ENCODE measurements at places on chromosomes 2 and 18.

DNA sequence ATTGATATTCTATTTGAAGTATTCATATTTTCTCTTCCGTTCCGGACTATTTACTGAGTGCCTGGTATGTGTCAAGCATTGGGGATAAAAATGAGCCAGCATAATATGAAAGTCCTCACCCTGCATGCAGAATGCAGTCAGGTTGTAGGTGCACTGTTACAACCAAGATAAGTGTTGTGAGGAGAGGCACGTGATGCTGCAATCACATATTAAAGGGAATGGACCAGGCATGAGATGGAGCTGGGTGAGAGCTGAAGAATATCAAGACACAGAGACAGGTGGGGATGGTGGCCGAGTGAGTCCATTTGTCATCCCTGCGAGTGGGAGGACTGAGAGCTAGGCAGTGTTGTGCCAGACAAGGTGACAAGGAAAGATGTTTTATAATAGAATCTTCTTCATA lies 52.3 kb downstream of the MFSD6 start:
- DNase-seq: no peak

DNA sequence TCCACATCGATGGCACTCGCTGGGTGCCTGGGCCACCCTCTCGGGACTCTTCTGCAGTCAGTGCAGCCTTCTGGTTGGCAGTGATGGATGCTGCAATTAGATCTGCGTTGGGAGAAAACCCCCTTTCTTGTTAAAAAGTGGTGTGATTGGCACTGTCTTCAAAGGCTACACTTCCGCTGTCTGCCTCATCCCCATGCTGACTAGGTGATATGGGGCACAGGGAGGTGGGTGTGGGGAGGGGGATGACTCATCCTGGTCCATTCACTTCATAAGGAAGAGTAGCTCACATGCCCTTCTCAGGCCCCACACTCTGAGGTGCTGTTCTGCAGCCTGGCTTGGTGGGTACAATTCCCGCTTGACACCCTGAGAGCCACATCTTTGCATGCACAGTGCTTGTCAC lies 77.4 kb downstream of the THNSL2 start:
- DNase-seq: no peak

DNA sequence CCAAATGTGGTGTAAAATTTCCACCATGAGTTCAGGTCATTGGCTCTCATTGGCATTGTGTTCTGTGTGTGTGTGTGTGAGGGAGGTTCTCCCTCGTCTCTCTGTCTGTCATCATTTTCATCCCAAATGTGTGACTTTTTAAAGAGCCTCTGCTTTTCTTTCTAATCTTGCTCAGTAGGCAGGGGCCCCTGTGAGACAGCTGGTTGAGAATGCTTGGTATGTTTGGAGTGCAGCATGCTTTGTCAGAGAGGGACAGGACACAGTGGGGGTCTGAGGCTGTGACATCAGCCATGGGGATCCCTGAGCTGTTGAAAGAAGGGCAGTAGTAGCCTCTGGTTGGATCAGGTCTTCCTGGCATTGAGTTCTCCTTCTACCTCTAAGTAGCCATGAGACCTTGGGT lies 10.6 kb downstream of the PTPRM start:
- no peak for DNase-seq

- DNase-seq: no peak
Measured at GRCh38 chr2:215997219-215997618, 16.1 kb downstream of the MREG start.

DNA sequence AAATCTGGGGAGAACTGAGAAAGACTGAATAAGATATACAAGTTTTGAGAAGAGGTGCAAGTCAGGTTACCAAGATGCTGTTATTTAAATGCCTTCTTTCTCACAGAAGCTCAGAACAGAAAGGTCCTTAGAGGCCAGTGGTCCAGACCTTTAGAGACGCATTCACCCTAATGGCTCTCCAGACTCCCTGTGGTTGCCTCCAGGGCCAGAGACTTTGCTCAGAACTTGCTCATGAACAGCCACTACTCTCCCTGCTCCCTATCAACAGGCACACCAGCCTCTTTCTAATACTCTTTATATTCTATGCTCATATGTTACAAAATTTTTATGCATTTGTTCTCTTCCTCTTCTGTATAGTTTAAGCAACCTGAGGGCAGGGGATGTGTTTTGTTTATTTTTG lies 349.0 kb upstream of the TNP1 start:
- DNase-seq: no peak

DNA sequence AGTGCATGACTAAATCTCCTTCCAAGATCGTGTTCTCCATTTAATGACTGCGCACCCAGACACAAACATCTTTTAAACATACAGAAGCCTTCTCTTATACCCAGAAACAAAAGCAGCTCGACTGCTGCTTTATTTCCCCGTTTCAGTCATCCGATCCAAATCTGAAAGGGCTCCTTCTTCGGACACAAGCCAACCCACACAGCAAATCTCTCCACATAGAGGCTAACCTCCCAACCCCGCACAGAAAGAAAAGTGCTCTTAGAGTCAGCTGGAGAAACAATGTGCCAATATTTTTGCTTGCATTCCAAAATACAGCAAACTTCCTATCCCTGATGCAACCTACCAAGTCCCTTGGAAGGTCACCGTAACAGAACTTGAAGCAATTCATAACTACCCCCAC lies 29.1 kb downstream of the GAREM1 start:
- no peak for DNase-seq

- DNase-seq: no peak
Measured at GRCh38 chr2:241703032-241703604, 1.3 kb downstream of the ING5 start.

- no peak for DNase-seq
Measured at GRCh38 chr2:191922736-191923651, 76.1 kb upstream of the CAVIN2 start.

DNA sequence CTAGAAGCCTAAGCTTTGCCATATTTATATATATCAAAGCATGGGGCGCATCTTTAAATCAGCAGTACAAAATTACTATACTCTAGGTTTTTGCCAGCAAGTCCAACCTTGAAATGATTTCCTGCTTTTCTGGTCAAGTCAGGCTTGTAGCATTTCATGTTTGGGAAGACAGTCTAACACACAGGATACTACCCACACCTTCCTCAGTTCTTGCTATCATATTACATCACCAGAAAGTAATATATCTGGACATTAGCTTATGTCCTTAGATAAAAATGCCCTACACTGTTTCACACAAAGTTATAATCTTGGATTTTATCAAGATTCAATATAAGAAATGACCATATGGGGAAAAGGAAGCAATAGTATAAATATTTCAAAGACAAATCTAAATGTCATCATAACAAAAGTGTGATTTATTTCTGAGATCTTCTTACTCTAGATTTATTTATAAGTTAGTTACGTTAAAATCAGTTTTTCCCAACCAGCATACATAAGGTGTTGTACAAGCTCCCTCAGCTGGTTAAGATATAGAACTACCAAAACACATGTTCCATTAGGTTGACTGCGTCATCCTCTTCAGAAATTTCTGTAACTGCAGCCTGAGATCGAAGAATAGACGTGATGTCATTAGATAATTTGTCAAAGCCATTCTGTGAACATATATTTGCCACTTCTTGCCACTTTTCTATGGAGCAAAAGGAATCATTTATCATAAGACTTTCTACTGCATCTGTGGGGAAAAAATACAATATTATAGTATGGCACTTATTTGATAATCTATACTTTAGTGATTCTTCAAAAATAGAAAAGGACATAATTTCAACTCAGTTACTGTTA lies 56.6 kb downstream of the CLHC1 start:
- DNase-seq: no peak

GRCh38 chr2:67065046-67065445 lies 332.1 kb upstream of the ETAA1 start:
- no peak for DNase-seq

DNA sequence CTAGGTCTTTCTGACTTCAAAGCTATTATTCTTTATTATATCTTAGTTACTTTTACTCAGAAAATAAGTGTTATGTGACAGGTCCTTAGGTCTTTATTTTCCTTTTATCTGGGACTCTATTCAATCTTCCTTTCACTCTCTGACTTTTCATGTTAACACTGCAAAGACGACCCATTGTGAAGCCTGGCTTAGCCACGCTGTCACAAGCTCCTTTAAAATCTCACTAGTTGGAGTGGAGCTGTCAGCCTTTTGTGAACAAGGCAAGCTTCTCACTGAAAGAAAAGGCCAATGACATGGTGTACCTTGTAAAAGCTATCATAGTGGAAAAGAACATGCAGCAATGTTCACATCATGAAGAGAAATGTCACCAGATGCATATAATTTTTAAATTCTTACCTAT lies 1130.7 kb upstream of the FAM98A start:
- no peak for DNase-seq

GRCh38 chr2:86249579-86250391 lies 50.5 kb downstream of the MRPL35 start:
- no peak for DNase-seq

Measured in dorsolateral prefrontal cortex (tissue), 122 donors.